ENCODE measurements at places on chromosomes 13 and 19.

DNA sequence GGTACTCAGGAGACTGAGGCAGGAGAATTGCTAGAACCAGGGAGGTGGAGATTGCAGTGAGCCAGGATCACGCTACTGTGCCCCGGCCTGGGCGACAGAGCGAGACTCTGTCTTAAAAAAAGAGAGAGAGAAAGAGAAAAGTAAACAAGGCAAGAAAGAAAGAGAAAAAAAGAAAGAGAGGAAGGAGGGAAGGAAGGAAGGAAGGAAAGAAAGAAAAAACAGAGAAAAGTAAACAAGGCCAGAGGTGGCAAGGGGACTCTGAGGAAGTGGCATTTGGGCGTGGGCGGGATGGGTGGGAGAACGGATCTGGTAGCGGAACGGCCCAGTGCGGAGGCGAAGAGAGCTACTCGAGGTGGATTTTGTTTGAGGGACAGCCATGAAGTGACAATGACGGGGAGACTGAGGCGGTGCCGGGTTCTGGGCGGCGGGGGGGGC, 7.5 kb upstream of the ARRDC2 start:
- no peak for DNase-seq

DNA sequence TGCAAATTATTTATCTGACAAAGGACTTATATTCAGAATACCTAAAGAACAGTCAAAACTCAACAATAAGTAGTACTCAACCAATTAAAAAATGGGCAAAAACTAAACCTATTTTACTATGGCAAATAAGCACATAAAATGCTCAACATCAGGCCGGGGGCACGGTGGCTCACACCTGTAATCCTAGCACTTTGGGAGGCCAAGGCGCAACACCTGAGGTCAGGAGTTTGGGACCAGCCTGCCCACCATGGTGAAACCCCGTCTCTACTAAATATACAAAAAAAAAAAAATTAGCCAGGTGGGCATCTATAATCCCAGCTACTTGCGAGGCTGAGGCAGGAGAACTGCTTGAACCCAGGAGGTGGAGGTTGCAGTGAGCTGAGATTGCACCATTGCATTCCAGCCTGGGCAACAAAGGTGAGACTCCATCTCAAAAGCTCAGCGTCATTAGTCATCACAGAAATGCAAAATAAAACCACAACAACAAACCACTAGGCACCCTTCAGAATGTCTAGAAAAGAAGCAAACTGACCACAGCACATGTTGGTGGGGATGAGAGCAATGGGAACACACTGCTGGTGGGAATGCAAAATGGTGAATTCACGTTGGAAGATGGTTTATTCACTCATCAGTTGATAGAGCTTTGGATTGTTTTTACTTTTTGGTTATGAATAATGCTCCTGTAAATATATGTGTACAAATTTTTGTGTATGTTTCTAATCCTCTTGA, 180.6 kb upstream of the SOX1 start:
- DNase-seq, result no peak

GRCh38 chr13:97327506-97328221, 105.5 kb downstream of the MBNL2 start:
- DNase-seq, result no peak

GRCh38 chr13:100581030-100581429, 7.6 kb downstream of the GGACT start:
- no peak for DNase-seq

GRCh38 chr19:5682107-5682482, 1.3 kb downstream of the HSD11B1L start:
- DNase-seq, result no peak

- no peak for DNase-seq
Observed at GRCh38 chr13:112793545-112794445, 104.0 kb downstream of the ATP11A start.

DNA sequence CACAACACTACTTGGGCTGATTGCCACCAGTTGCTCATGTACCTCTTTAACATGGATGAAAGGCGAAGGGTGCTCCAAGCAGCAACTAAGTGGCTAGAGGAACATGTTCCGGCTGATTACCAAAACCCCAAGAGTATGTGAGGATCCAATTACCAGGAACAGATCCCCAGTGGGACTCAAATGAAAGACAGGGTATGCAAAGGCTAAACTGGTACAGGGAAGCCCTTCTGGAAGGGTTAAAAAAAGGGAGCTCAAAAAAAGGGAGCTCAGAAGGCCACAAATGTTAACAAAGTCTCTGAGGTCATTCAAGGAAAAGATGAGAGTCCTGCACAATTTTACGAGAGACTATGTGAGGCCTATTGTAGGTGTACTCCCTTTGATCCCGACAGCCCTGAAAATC, 604.7 kb downstream of the UQCRFS1 start:
- no peak for DNase-seq

GRCh38 chr19:41248895-41249294, 15.3 kb upstream of the HNRNPUL1 start:
- DNase-seq, result no peak

GRCh38 chr19:50036908-50037307, 11.1 kb downstream of the ZNF473 start:
- no peak for DNase-seq

- no peak for DNase-seq
Observed at GRCh38 chr19:9757544-9758501, 10.7 kb downstream of the ZNF846 start.

GRCh38 chr13:98406971-98407370, 169.9 kb downstream of the STK24 start:
- no peak for DNase-seq

GRCh38 chr13:112603641-112604225, 15.8 kb upstream of the TUBGCP3 start:
- no peak for DNase-seq

DNA sequence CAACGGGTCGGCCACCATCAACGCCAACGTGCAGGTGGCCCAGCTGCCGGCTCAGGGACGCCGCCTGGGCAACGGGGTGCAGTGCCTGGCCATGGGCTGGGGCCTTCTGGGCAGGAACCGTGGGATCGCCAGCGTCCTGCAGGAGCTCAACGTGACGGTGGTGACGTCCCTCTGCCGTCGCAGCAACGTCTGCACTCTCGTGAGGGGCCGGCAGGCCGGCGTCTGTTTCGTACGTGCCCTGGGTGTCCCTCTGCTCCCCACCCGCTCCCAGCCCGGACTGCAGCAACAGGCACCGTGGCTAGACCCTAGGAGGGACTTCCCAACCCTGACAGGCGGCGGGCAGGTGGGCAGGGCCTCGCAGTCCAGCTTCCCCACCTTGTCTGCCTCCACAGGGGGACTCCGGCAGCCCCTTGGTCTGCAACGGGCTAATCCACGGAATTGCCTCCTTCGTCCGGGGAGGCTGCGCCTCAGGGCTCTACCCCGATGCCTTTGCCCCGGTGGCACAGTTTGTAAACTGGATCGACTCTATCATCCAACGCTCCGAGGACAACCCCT, 3.5 kb downstream of the ELANE start:
- no peak for DNase-seq

- no peak for DNase-seq
Observed at GRCh38 chr13:52026246-52026626, 1.7 kb downstream of the UTP14C start.

DNA sequence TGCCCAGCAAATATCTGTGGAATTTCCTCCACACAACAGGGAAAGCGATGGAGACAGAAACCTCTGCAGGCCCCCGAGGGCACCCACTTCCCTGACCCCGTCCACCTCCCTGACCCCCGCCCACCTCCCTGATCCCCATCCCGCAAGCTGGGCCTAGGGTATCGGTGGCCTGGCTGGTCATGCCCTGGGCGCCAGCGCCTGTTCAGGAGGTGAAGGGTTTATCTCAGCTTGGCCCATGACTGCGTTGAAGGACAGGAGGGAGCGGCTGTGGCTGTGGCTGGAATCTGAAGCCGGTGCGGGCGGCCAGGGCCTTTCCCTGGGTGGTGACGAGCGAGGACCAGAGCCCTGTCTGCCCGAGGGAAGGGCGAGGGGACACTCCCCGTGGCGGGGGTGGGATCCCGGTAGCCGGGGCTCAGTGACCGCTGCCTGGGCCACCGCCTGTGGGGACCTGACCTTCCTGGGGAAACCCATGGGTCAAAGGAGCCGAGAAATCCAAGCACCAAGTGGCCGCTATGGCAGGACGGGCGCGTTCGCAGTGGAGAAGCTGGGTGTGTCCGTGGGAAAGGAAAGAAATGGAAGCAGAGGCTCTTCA, 20.7 kb downstream of the GAS6 start:
- DNase-seq, result no peak

DNA sequence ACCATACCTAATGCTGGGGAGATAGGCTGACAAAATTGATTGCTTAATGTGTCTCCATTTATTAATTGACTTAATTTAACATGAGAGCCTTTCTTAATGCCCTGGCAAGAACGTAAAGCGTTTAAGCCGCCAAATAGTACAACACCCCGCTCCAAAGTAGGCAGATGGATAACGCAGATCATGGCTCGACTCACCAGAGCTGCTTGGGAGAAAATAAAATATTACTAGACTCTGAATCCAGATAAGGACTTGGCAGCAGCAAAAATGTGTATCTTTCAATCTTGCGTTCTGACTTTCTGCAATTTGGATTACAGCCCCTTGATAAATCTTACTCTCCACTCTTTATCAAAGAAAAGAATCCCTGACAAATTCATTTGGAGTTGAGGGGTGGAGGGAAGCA, 403 bp upstream of the SIAH3 start:
- no peak for DNase-seq

DNA sequence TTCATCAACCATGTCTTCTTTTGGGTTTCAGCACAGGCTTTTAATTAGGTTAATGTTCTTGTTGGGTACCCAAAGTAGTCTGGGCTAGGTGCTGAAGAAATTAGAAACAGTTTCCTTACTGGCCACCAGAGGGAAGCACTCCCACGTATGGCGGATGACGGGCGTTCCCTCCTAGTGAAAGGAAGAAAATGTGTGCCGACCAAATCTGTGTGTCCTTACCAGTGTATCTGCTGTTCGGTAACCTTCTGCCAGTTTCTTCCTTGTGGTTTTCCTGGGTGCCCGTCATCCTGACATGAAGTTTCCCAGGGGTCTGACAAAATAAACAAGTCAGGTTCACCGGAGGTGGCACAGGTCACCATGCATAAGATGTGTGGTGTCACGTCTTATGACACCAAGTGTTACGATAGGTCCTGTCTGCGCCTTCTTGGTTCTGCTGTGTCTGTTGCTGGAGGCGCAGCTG, 6.0 kb upstream of the WDR88 start:
- DNase-seq, result peak; percentile 8

GRCh38 chr19:8578642-8579265, 1.5 kb upstream of the MYO1F start:
- peak; percentile 44 for DNase-seq

DNA sequence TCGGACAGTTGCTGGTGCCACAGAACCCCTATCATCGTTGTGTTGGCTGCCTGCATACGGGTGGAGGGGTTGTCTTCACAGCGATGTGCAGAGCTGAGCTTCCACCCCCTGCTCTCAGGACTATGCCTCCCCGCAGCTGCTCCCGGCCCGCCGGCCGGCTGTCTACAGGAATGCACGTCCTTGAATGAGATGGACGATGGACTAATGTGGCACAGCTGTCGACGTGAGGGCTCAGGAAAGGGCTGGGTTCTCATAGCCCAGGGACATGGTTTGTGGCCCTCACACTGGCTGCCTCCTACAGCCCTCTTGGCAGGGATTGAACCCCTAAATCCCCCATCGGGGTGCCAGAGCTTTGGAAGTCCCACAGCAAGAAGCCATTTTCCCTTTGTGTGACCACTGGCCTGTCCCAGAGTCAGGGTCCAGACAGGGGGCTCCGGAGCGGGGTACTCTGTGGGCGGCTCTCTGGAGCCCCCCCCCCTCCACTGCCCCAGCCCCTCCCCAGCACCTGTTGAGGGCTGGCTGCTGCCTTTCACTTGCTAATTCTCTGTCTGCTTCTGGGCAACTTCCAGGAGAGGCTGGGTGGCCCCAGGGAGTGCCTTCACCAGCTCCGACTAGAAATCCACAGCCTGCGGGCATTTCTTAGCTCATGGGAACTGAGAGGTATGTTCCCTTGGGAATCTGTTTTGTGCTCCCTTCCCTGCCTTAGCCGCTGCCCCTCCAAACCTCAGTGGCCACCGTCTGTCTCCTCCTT, 40.2 kb downstream of the TSSK6 start:
- no peak for DNase-seq

DNA sequence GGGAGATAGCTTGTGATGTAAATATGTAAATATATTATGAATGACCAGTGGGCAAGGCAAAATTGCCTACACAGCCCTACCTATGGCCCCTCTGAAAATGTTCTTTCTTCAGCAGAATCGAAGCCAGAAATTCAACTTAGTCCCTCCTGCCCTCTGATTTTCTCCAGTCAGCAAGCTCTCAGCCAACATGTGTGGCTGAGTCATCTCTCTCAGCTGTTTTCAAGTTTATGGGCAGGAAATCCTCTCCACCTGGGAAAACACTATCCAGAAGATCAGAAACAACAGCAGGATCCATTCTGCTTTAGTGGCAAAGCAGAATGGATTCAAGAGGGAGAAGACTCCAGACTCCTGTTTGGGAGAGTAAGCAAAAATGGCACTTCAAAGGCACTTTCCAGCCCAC, 8.9 kb upstream of the ZNF527 start:
- no peak for DNase-seq

DNA sequence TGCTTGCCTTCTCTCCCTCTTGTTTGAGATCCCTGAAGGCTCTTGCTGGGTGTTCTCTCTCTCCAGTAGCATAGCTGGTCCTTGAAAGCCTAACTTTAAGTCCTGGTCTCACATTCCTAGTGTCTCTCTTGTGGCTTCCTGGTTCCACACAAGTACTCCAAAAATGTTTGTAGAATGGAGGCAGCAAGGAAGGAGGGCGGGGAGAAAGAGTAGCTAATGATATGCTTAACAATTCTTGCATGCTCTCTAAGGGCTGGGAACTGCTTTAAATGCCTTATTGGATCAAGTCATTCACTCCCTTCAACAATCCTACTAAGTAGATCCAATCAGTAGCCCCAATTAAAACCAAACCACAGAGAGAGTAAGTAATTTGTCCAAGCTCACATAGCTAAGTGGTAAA, 357.3 kb downstream of the KLF5 start:
- no peak for DNase-seq

GRCh38 chr19:43725468-43725867, 9.6 kb downstream of the IRGC start:
- DNase-seq, result no peak

GRCh38 chr13:24827799-24828198, 63.8 kb downstream of the RNF17 start:
- DNase-seq, result no peak

DNA sequence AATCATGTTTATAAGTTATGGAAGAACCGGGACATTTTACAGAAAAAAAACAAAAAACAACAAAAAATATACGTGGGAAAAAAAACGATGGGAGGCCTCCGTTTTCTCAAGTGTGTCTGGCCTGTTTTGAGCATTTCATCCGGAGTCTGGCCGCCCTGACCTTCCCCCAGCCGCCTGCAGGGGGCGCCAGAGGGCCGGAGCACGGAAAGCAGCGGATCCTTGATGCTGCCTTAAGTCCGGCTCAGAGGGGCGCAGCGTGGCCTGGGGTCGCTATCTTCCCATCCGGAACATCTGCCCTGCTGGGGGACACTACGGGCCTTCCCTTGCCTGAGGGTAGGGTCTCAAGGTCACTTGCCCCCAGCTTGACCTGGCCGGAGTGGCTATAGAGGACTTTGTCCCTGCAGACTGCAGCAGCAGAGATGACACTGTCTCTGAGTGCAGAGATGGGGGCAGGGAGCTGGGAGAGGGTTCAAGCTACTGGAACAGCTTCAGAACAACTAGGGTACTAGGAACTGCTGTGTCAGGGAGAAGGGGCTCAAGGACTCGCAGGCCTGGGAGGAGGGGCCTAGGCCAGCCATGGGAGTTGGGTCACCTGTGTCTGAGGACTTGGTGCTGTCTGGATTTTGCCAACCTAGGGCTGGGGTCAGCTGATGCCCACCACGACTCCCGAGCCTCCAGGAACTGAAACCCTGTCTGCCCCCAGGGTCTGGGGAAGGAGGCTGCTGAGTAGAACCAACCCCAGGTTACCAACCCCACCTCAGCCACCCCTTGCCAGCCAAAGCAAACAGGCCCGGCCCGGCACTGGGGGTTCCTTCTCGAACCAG, 1.8 kb upstream of the APOE start:
- DNase-seq, result no peak

Data from NCI-H2029 (cell line).